ENCODE measurements at places on chromosomes 3 and 15. TPM values are rescaled to one million over a fixed set of nuclear protein-coding genes. Genes with fewer than 3 reads are reported as not detected.

GRCh38 chr3:37400355-37400754 lies 226.0 kb upstream of the LRRFIP2 start:
- no peak for DNase-seq

- no peak for DNase-seq
Measured at GRCh38 chr3:12741209-12741608, 17.9 kb downstream of the TMEM40 start.

GRCh38 chr3:81154611-81155143 lies 606.8 kb downstream of the GBE1 start:
- DNase-seq: no peak

DNA sequence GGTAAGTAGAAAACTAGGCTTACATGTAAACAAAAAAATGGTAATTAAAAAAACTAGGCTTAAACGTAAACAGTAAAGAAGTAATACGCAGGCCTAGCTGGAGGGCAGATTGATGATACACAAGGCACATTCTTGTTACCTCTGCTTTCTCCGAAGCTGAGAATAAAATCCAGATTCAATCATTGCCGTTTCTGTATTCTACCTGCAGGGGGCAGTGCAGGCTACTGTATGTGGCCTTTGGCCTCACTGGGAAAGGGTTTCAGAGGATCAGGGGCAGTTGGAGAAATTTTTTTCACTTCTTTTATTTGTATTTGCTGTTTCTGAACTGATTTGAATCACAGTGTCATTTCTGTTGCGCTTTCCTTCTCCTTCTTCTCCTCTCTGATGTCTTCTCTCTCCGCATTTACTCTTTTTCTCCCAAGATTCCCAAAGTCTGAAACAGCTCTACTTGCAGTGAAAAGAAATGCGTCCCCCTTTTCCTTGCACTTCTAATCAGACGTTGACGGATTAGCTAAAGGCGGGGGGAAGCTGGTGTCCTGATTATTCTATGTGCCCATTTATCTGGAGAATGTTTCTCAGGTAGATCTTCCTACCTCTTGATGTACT lies 67.1 kb upstream of the MCTP2 start:
- peak; percentile 71 for DNase-seq

Gene CLRN1
- polyA plus RNA-seq: not detected
